ENCODE measurements at places on chromosomes 3 and 15. TPM values are rescaled to one million over a fixed set of nuclear protein-coding genes. Genes with fewer than 3 reads are reported as not detected.

GRCh38 chr3:64088408-64089205 lies 65.3 kb upstream of the PSMD6 start:
- DNase-seq, result no peak

PARP14 gene
- 13.3 TPM for total RNA-seq

GRCh38 chr3:184808021-184808420 lies 3.9 kb upstream of the VPS8 start:
- no peak for DNase-seq

SETD2 gene
- 28.7 TPM for total RNA-seq

- DNase-seq, result no peak
These were observed 70.2 kb downstream of the ADAMTS9 start for GRCh38 chr3:64617610-64618009.

GRCh38 chr3:40073310-40074007 lies 236.0 kb upstream of the EIF1B start:
- DNase-seq, result no peak

DNA sequence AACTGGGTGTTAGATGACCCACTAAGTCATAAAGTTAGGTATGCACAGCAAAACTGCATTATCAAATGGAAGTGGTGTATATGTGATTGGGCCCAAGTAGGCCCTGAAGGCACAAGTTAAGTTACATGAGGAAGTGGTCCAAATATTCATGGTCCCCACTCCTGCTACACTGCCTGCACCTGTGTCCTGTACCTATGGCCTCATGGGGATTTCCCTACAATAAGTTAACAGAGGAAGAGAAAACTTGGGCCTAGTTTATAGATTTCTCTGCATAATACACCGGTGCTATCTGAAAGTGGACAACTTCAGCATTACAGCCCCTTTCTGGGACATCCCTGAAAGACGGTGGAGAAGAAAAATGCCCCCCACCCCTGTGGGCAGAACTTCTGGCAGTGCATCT lies 41.5 kb downstream of the STRIT1 start:
- DNase-seq, result no peak

GRCh38 chr3:15380980-15381890 lies 46.1 kb downstream of the METTL6 start:
- DNase-seq, result no peak

DNA sequence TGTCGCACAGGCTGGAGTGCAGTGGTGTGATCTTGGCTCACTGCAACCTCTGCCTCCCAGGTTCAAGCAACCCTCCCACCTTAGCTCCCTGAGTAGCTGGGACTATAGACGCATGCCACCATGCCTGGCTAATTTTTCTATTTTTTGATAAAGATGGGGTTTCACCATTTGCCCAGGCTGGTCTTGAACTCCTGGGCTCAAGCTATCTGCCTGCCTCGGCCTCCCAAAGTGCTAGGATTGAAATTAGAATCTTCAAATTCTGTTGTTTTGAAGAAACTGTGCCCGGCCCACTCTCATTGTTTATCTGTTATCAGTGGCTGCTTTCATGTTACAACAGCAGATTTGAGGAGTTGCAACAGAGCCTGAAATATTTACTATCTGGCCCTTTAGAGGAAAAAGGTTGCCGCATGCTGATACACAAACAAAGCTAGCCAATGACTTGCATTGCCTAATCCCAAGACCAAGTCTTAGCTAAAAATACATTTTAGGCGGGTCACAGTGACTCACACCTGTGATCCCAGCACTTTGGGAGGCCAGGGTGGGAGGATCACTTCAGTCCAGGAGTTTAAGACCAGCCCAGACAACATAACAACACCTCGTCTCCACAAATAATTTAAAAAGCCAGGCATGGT lies 43.2 kb upstream of the PPP4R2 start:
- no peak for DNase-seq

- no peak for DNase-seq
These were observed 19.1 kb upstream of the RAP2B start for GRCh38 chr3:153142961-153143360.

IGF2BP2 gene
- total RNA-seq, result 16.7 TPM

SYNPR gene
- total RNA-seq, result not detected

DNA sequence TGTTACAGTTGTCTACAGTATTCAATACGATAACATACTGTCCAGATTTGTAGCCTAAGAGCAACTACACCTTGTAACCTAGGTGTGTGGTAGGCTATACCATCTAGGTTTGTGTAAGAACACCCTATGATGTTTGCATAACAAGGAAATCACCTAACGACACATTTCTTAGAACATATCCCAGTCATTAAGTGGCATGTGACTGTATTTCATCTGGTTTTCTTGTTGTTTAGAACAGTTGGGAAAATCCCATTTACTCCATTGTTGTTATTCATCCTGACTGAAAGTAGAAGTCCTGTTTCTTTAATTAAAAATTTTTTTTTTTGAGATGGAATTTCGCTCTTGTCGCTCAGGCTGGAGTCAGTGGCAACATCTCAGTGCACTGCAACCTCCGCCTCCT lies 31.3 kb downstream of the LRRC28 start:
- DNase-seq, result no peak

DNA sequence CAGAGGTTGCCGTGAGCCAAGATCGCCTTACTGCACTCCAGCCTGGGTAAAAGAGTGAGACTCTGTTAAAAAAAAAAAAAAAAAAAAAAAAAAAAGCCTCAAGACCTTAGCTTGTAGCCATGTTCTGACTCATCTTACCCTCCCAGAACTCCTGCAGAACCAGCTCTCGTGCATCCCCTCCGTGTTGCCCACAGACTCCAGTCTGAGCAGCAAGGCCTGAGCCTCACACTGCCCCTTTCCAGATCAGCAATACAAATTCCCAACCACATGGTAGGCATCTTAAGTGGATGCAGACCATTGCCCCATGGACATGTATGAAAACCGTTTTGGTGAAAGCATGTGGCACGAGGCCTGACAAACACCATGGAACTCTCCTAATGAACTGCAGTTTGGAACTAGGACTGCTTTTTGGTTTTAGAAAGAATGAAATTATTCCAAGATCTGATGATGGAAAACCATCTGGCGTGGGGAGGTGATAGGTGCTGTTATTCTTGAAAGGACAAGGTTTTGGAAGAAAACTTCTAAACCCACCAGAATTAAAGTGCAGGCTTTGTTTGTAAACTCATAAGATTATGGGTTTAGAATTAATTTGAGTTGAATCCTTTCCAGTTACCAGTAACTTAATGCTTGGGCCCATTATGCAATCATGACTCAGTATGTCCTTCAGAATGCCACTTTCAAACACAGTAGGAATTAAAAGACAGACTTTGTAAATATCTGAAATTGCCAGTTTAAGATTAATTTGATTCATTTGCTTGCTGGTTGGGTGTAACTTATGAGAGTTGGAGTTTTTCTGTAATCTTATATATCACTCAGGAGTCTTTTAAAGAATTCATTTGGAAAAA lies 163.7 kb upstream of the LRTM1 start:
- DNase-seq, result no peak

DNA sequence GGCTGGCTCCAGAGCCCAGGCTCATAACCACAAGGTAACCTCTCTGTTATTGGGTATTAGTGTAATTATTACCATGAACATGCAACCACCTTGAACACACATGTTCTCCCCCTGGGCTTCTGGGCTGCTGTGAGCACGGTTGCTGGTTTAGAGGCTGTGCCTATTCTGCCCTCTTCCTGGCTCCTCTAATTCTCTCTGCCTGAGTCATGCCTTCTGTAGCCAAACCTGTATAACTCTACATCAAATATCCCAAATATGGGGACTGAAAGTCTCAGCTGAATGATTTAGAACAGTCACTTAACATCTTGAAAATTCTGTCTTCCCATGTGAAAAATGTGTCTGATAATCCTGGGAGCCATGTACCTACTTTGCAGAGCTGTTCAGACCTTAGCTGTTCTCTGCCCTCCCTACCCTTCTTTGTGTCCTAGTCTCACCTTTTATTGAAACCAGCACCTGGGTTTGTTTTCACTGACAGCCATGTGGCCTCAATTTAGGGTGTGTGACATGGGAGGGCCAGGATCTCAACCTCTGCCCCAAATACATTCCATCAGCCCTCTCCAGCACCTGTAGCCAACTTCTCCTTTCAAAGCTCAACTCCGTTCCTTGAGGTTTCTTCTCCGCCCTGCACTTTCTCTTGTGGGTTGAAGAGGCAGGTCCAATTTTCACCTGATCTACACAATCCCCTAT lies 60.7 kb downstream of the PDZRN3 start:
- no peak for DNase-seq

NR2F2 gene
- 18.0 TPM for total RNA-seq

GLDN gene
- total RNA-seq, result 10.8 TPM

DNA sequence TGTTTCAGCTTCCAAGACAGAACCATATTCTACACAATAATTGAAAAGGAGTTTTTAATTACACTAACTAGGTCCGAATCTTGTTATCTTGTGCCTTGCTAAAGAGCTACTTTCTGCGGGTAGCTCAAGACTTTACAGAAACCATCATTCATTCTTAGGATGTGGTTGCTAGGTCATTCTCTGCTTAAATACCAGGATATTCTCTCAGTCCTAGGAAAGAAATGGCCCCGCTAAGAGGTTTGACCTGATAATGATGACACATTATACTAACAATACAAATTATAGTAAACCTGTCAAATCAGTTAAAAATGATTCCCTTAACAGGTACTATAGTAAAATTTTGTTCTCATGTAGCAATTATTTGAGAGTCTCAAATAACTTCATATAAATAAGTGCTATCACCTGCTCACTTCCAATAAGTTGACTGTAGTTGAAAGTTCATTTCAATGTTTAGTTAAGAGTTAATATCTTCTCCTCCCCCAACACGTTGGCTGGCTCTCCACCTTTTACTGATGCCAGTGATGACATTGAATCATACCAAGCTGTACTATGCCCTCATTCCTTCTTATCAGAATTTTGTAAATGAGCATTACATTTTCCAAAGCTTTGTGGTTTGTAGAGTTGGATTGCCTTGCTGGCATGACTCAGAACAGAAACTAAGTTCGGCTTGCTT lies 3.6 kb upstream of the C3orf85 start:
- no peak for DNase-seq

LRRK1 gene
- total RNA-seq, result 2.3 TPM

DNA sequence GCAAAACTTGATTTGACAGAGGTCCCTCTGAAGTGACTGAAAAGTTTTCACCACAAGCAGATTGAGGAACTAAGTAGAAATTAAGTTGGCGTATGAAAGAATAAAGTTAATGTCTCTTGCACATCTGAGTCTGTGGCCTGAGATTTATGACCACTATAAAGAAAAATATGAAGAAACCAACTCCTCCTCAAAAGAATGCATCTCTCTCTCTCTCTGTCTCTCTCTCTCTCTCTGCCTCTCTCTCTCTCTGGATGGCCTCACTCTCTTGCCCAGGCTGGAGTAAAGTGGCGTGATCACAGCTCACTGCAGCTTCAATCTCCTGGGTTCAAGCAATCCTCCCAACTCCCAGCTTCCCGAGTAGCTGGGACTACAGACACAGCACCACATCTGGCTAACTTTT lies 55.2 kb downstream of the RPL22L1 start:
- no peak for DNase-seq

LRRC3B gene
- total RNA-seq, result 0.10 TPM

DNA sequence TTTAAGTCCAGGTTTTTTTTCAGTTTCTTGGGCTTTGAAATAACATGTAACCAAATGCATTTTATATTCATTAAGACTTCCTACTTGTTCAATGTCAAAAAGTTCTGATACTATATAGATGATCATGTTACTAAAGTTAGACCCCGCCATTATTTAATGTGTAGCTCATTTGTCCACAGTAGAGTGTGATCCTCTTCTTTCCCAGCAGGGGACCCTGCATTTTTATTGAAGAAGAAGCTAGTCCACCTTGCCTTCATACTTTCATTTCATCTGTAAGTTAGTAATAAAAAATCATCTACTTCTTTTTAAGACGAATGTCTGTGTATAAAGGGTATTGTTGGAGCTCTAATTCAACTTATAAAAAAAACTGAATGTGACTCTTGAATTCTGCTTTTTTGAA lies 404.6 kb downstream of the SI start:
- no peak for DNase-seq

GRCh38 chr3:180624714-180625113 lies 22.8 kb downstream of the TTC14 start:
- DNase-seq, result no peak

FEZF2 gene
- not detected for total RNA-seq

RARRES1 gene
- total RNA-seq, result 14.6 TPM

DNA sequence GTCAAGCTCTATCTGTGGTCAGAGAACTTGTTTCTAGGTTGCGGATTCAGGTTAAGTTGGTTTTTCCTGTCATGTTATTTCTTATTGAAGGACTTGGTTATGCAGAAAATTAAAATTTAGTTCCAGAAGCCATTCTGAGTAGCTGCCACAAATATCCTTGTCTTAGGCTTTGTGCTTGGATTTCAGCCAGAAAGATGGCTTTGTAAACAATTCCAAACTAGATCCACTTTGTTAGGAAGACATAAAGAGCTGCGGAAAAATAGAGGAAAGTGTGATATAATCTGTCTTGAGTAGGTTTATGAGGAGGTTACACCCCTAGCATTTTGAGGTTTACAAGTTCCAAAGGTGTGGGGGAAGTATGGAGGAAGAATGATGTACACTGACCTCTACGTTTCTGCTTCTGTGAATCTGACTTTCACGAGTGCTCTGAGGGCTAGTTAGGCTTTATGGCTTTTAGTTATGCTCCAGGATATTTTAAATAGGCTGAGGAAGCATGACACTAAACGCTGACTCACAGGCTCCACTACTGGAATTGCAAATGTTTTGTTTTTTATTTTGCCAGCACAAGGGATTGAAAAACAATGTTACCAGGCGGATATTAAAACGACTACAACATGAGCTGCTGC lies 46.3 kb upstream of the UTS2B start:
- DNase-seq, result no peak

DNA sequence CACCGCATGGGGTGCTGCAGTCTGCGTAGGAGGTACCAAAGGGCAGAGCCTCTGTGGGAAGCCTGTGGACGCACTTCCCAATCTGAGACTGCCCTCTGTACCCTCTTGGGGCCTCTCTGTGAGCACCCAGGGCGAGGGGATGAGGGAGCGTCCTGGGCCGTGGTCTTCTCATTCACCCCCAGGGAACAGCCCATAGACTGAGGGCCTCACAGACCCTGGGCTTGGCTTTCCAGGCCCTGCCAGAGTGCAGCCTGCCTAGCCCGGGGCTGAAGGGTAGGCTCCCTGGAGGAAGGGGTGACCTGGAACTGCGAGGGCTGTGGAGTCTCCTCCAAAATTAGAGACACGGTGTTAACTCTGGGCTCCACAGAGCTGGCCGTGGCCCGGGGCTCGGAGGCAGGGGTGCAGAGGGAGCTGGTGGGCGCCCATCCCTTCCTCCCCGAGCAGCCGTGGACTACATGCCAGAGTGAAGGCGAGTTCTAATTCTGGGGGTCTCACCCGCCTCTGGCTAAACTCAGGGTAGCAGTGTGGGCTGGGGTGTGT lies 468 bp upstream of the SPTBN5 start:
- DNase-seq, result no peak
